ENCODE measurements at places on chromosomes 2 and 18. TPM values are rescaled to one million over a fixed set of nuclear protein-coding genes. Genes with fewer than 3 reads are reported as not detected.

APCDD1 gene
- total RNA-seq: 119 TPM

C1D gene
- 25.0 TPM for total RNA-seq

SPRED2 gene
- total RNA-seq: 45.4 TPM

PLGLB2 gene
- 1.7 TPM for total RNA-seq

ERICH2 gene
- not detected for total RNA-seq

NGEF gene
- 1.1 TPM for total RNA-seq

Measured in omental fat pad (tissue), 4 donors.